ENCODE measurements at places on chromosomes 3 and 15.

- DNase-seq = no peak
Measured at GRCh38 chr3:2727610-2728318, 382.4 kb downstream of the IL5RA start.

- DNase-seq = no peak
Measured at GRCh38 chr3:130259166-130259874, 86.2 kb upstream of the COL6A5 start.

- no peak for DNase-seq
Measured at GRCh38 chr3:71056327-71056726, 527.2 kb downstream of the FOXP1 start.

- peak; percentile 6 for DNase-seq
Measured at GRCh38 chr3:189146848-189147247, 24.9 kb upstream of the TPRG1 start.

DNA sequence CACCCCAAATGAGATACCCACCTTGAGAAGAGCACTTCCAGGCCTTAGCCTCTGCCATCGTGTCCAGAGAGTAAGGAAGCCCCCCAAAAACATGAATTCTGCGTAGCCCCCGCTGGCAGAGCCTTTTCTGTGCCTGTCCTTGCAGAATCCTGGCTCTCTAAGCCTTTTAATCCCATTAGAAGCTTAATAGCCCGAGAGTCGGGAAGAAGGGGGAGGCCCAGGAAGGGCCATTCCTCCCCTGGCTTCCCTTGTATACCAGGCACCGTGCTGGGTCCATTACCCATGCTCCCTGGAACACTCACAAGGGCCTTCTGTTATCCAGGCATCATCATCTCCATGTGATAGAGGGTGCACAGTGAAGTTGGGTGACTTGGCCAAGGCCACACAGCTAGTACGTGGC lies 7.1 kb downstream of the SPTBN5 start:
- DNase-seq = no peak

DNA sequence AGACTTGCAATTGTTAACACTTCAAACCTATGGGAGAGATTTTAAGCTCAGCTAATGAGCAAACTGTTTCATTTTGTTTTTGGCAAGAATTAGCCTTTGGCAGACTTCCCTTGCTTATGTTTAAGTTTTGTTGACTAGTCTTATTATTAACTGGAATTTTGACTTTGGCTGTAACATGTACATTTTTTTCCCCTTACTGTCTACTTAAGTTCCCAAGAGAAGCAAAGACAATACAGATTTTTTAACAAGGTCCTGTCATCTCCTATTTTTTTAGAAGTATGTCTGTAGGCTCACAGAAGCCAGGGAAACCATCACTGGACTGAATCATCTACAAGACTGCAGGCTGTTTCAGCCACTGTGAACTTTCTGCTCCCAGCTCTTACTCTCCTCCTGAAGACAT lies 74.3 kb downstream of the DGKG start:
- DNase-seq = no peak

DNA sequence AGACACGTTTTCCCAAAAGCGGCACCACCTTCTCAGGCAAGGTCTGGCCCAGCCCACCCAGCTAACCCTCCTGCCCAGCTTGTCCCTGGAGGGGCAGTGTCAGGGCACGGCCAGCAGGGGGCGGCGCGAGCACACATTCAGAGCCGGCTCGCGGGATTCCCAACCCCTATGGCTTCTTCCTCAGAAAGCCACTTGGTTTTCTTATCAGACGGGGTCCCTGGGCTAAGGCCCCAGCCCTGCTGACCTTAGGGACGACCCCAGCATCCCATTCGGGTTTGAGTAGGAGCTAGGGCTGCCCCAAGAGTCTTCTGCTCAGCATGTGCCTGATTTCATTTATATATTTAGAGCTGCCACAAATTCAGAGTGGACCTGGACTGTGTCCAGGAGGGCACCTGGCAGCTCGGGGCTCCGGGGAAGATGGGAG lies 14.5 kb downstream of the RLBP1 start:
- DNase-seq = peak; percentile 24

DNA sequence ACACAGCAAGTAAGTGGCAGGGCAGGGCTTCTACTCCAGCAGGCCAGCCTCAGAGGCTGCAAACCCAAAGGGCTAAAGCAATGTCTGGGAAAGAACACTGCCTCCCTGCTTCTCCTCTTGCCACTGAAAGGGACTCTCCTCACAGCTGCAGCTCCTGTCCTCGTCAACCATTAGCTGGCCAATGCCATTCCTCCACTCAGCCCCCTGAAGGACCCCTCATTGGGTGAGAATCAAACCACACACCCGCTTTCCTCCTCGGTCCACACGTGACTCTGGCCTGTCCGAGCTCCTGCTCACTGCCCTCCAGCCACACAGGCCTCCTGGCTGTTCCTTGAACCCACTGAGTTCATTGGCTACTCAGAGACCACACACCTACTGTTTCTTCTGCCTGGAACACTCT lies 253.7 kb upstream of the TLE3 start:
- DNase-seq = no peak

- DNase-seq = no peak
Measured at GRCh38 chr15:37007301-37007700, 93.0 kb downstream of the MEIS2 start.

GRCh38 chr3:35643495-35643894 lies 4.2 kb downstream of the ARPP21 start:
- no peak for DNase-seq

DNA sequence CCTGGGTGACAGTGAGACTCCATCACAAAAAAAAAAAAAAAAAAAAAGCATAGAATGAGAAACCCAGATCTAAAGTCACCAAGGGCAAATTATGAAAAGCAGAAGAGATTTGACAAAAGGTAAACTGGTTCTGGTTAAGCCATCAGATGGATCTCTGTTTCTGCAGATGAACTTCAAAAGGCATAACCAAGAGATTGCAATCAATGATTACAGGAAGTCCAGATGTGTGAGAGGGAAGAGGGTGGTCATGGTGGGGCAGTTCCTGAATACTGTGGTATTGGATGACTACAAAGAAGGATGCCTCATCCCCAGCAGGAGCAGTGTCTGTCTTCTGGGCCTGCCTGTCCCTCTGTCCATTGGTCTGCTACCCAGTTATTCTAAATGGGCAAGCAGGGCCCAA lies 3.8 kb downstream of the P4HTM start:
- no peak for DNase-seq

DNA sequence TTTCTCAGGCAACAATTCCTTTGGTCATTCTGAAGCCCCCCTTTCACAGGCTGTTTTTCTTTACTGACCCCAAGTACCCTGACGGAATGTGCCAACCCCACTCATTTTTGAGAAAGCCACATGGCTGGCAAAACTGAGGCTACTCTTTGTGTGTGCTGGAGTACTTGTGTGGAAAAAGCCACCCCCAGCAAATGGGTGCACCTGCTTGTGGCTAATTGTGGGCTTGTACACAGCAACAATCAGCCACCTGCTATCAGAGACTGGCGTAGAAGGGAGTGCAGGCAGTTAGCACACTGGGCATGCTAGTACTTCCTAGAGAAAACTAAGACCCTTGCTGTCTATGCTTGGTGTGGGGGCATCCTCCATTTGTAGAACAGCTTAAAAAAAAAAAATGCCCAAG lies 110.1 kb upstream of the LMOD3 start:
- no peak for DNase-seq

DNA sequence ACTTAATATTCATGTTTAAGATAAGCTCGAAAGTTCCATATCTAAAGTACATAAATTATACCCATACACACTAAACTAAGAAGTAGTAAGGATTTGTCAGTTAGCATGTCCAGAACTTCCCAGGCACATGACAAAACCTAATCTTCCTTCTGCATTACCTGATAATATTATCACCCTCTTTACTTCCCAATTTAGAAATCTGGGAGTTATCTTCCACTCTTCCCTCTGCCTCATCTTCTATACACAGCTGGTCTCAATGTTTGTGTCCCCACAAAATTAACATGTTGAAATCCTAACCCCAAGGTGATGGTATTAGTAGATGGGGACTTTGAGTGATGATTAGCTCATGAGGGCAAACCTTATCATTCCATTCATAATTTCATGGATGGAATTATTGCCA lies 15.3 kb downstream of the GABPB1 start:
- no peak for DNase-seq

DNA sequence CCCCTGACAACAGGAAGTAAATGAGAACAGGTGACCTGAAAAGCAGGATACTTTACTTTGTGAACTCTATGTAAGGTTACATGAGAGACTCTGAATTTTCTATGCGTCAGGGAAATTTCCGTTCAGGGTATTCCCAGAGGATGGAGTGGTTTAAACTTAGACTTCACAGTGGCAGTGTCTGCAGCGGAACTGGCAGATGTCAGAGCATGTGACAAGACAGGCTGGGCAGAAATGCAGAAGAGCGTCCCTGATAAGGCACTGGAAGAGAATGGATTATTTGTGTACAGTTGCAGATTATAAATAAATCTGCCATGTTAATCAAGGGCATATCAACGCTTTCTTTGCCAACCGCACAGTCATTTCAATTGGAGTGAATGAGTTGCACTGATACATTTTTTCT lies 598.4 kb upstream of the ZNF717 start:
- no peak for DNase-seq

DNA sequence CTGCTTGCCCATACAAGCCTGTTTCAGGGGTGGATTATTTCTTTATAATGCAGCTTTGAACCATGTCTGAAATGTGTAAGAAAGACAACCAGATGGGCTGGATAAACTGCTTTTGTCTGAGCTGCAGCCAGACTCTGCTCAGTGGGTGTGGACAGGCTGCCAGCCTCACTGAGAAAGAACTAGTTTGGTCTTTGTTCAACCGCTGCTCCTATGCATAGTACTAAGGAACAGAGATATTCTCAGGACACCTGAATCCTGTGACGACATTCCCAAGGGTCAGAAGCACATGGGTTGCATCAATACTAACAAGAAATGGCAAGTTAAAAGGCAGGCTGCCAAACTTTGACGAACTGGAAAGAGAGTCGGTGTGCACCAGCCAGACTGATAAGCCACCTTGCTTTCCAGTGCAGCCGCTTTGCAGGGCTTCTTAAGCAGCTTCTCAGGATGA lies 57.2 kb downstream of the PLD1 start:
- no peak for DNase-seq

- no peak for DNase-seq
Measured at GRCh38 chr15:78023865-78024518, 53.5 kb downstream of the TBC1D2B start.

GRCh38 chr3:107589454-107589853 lies 66.7 kb downstream of the BBX start:
- DNase-seq = no peak

DNA sequence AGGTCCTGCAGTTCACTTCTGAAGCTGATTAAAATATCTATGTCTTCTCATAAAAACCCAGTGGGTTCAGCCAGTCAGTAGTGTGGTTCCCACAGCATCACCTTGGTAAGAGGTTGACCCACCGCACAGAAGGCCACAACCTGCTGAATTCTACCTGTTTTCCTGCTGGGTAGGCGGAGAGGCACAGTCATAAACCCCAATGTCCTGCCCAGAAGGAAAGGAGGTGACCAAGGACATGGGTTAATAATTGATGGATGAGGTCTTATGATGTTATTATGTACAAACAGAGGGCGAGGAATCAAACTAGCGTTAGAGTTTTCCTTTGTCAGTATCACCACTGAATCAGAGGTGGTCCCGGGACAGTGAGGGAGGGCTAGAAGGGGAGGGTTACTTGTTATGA lies 27.8 kb downstream of the CA12 start:
- DNase-seq = no peak

DNA sequence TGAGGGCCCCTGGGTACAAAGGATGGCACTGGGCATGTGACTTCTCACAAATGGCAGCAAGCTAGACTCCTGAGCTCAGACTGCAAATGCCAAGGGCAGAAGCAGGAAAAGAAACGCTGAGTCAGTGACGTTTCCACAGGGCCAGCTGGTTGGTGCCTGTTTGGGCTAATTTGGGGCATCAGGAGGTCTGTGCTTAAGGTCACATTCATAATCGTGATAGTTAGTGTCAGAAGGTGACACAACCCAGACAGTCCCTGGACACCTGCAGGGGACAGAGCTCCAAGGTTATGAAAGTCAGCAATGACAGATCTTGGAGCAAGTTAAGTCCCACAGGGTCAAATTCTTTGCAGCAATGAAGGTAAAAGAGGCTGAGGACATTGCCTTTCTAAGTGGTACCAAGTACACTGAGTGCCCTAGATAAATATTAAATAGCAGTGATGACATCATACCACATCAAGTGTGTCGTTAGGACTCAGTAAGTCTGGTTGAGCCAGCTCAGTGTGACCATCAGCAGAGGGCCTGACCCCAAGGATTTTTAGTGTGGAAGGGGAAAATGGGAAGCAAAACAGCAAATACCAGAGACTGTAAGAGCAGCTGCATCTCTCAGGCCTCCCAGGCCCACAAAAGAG lies 556.9 kb upstream of the CFAP20DC start:
- DNase-seq = no peak

DNA sequence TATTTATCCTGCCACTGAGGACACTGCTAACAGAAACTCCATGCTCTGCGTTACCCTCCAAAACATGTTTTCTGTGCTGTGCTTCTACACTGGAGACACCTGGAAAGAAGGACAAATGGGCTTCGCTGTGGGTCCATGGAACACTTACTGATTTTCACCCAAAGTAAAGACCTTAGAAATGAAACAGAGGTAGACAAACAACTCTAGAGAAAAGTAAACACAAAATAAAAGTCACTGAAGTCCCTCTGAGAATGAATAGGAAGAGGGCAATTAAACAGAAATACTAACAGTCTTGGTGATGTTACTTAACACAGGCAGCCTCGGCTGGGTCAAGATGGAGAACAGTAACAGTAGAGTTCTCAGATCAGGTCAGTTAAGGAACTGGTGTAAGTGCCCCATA lies 6.7 kb upstream of the STIMATE start:
- no peak for DNase-seq

- no peak for DNase-seq
Measured at GRCh38 chr15:85534031-85534430, 153.6 kb downstream of the AKAP13 start.

- no peak for DNase-seq
Measured at GRCh38 chr3:56321383-56321782, 146.9 kb downstream of the ERC2 start.

DNA sequence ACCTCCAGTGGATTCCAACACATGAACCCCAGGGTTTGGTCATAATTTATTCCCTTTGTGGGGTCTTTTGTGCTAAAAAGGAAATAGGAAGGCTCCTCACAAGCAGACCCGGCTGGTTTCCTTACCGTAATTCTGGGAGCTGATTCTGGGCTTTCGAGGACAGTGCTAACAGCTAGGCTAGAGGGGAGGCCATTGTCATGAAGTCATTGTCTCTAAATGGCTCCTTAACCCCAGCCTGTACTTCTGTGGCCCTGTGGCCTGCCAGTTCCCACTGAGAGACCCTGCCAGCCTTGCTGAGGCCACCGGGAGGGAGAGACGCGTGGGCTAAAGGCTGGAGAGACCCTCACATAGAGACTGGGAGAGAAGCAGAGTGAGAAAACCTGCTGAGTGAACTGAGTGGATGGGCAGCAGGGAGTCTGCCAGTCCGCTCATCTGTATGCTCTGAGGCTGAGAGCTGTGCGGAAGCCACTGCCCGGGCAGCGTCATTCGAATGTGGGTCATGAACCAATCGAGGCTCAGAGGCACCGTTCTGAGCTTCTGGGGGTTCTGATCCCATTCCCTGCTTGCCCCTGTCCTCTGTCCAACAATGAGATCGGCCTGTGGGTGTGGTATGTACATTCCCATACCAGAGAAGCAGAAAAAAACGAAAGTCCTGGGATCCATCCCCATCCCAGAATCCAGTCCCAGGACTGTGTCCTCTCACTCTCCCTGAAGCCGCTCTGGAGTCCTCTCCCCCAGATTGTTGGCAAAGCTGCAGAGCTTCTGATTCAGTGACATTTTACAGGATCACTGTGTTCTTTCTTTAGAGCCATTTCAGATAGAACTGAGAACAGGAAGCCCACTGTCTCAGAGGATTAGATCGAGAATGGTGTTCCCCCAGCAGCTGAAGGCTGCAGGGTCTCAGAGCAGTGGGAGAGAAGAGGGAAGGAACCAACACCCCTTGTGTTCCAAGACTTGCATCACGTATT lies 21.3 kb upstream of the DGKG start:
- no peak for DNase-seq

Measured in SW 1271 (cell line).